Thymus (tissue), 14 donors: ENCODE measurements at places on chromosomes 13 and 19. TPM values are rescaled to one million over a fixed set of nuclear protein-coding genes. Genes with fewer than 3 reads are reported as not detected.

GRCh38 chr13:102688306-102688973 lies 6.4 kb downstream of the METTL21C start:
- no peaks in the 10 kb centered on the region for H3K36me3 ChIP-seq
- H3K27ac ChIP-seq, result no peak overlapping the region
- no peaks in the 10 kb centered on the region for H3K4me1 ChIP-seq

GRCh38 chr13:102726430-102726829 lies 31.6 kb upstream of the METTL21C start:
- H3K4me1 ChIP-seq, result no peaks in the 10 kb centered on the region
- peak; percentile 9 for DNase-seq
- H3K27ac ChIP-seq, result no peak overlapping the region
- no peak overlapping the region for H3K4me3 ChIP-seq

- peak overlapping the region; percentile 92 for H3K27ac ChIP-seq
- peaks cover 33% of the 10 kb centered on the region for H3K4me1 ChIP-seq
- no peaks in the 10 kb centered on the region for H3K27me3 ChIP-seq
- H3K4me3 ChIP-seq, result peak overlapping the region; percentile 95
Observed at GRCh38 chr13:46554951-46555350, 2.0 kb downstream of the LRCH1 start.

DNA sequence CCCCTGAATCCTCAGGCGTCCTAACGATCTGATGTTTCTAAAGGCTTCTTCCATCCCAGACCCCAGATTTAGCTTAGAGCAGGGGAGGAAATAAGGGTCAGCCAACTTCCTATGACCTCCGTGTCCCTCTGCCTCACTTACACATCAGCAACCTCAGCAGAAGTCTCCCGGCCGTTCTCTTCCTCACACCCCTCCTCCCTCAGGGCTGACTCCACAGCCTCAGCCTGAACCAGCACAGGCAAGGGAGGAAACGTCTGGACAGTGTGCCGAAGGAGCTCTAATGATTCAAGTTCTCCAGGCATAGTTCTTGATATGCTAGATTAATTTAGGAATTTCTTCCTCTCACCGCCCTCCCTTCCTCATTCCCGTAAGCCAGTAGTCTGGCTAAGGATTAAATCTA lies 121.4 kb downstream of the NUFIP1 start:
- no peaks in the 10 kb centered on the region for H3K27me3 ChIP-seq
- no peak overlapping the region for H3K27ac ChIP-seq
- H3K36me3 ChIP-seq, result no peaks in the 10 kb centered on the region
- DNase-seq, result no peak

DNA sequence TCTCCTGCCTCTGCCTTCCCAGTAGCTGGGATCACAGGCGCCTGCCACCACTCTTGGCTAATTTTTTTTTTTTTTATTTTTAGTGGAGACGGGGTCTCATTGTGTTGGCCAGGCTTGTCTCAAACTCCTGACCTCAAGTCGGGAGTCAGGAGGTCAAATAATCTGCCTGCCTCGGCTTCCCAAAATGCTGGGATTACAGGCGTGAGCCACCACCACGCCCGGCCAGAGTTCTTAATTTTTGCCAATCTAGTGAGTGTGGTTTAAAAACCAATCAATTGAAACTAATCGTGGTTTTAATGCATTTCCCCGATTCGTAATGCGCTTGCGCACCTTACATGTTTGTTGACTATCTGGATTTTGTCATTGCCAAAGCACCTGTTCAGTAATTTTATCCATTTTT lies 37.0 kb downstream of the SKA3 start:
- no peak overlapping the region for H3K27ac ChIP-seq
- H3K36me3 ChIP-seq, result peaks cover 6% of the 10 kb centered on the region
- no peaks in the 10 kb centered on the region for H3K27me3 ChIP-seq
- peaks cover 11% of the 10 kb centered on the region for H3K4me1 ChIP-seq
- no peak for DNase-seq
- H3K4me3 ChIP-seq, result peak overlapping the region; percentile 87

DNA sequence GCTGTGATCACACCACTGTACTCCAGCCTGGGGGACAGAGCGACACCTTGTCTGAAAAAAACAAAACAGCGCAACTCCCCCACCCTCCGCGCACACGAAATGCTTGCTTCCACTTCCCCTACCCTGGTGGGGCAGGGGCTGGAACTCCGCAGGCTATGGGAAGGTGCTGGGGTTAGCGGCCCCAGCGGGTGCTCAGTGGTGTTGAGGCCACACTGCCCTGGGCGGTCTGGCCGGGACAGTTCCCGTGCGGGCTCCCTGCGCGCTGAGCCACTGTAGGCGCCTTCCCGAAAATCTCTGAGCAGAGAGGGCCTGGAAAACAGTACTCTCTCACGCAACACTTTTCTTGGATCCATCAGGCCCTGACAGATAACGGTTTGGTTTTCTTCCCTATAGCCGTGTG lies 1.1 kb upstream of the WTIP start:
- DNase-seq, result no peak
- H3K4me3 ChIP-seq, result no peak overlapping the region
- no peak overlapping the region for H3K27ac ChIP-seq
- H3K27me3 ChIP-seq, result peaks cover 46% of the 10 kb centered on the region

DNA sequence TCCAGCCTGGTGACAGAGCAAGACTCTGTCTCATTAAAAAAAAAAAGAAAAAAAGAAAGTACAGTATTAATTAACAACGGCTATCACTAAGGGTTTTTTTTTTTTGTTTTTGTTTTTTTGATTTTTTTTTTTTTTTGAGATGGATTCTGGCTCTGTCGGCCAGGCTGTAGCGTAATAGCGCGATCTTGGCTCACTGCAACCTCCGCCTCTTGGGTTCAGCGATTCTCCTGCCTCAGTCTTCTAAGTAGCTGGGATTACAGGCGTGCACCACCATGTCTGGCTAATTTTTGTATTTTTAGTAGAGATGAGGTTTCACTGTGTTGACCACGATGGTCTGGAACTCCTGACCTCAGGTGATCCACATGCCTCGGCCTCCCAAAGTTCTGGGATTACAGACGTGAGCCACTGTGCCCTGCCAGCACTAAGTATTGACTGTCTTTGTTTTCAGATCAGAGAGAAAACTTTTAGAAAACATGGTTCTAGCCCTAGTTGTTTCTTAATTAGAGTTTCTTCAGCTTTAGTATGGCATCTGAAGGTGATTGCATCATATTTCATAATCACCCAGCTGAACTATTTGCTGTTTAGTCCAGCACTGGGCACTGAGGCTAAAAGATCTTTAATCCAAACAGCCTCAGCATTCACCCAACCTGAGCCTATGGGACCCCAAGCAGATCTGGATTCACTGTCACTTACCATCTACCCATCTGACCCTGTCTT lies 2.7 kb upstream of the GATAD2A start:
- no peaks in the 10 kb centered on the region for H3K27me3 ChIP-seq
- H3K36me3 ChIP-seq, result no peaks in the 10 kb centered on the region
- H3K27ac ChIP-seq, result no peak overlapping the region

DNA sequence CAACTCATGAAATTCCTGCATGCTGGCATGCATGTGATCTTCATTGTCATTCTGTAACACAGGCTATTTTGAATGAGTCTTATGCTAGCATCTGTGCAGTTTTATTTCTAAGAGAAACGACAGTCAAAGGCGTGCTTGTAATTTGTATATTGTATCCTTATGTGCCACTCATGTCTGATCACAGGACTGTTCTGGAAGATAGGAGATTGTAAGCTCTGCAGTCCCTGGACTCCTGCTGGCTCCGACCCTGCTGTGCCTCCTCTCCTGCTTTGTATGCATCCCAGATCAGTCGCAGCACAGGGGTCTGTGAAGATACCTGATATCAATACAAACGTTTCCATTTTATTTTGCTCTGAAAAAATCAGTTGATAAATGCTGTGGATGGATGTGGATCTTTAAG lies 653.1 kb downstream of the LIG4 start:
- no peak overlapping the region for H3K27ac ChIP-seq
- no peak for DNase-seq
- H3K4me1 ChIP-seq, result no peaks in the 10 kb centered on the region
- H3K27me3 ChIP-seq, result no peaks in the 10 kb centered on the region

DNA sequence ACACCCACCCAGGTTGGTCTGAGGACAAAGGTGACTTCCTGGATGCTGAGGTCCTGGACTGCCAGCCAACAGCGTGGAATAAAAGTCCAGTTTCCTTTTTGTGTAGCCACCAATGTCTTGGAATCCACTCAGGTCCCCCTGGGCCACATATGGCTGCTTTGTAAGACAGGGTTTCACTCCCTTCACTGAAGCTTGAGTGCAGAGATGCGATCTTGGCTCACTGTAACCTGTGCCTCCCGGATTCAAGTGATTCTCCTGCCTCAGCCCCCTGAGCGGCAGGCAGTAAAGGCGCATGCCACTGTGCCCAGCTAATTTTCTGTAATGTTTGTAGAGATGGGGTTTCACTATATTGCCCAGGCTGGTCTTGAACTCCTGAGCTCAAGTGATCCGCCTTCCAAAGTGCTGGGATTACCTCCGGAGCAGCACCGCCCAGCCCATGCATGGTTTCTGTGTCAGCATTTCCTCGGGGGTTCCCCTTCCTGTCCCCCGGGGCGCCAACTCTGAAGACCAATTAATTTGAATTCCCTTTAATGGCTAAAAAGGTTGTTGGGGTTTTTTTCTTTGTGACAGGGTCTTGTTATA lies 17.5 kb downstream of the KANK2 start:
- H3K27me3 ChIP-seq, result no peaks in the 10 kb centered on the region
- peaks cover 4% of the 10 kb centered on the region for H3K4me1 ChIP-seq
- DNase-seq, result no peak
- H3K36me3 ChIP-seq, result no peaks in the 10 kb centered on the region

GRCh38 chr19:39155114-39155700 lies 29.6 kb downstream of the PAK4 start:
- H3K27me3 ChIP-seq, result no peaks in the 10 kb centered on the region
- peaks cover 2% of the 10 kb centered on the region for H3K4me1 ChIP-seq

DNA sequence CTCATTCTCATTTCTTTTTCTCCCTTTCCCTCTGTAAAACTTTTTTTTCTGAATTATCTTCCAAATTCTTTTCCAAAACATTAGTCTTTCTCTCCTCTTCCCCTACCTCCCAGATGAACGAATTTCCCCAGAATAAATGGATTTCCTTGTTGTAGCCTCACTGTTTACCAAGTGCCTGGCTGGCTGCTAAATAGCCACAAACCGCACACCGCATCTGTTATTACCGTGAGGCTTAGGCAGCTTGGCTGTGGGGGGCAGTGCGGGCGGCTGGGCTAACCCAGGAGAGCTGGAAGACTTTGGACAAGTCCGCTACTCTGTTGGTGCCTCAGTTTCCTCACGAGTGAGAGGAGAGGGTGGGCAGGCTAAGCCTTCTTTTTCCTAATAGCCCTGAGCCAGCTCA lies 10.7 kb downstream of the IL17D start:
- DNase-seq, result no peak
- H3K4me1 ChIP-seq, result peaks cover 4% of the 10 kb centered on the region
- no peak overlapping the region for H3K4me3 ChIP-seq
- H3K27ac ChIP-seq, result no peak overlapping the region
- H3K36me3 ChIP-seq, result no peaks in the 10 kb centered on the region

GRCh38 chr13:50529154-50529882 lies 314.2 kb downstream of the DLEU7 start:
- no peak for DNase-seq
- no peaks in the 10 kb centered on the region for H3K36me3 ChIP-seq
- H3K27me3 ChIP-seq, result no peaks in the 10 kb centered on the region
- no peak overlapping the region for H3K4me3 ChIP-seq
- peak overlapping the region; percentile 34 for H3K27ac ChIP-seq

- H3K4me3 ChIP-seq, result no peak overlapping the region
- no peak overlapping the region for H3K27ac ChIP-seq
- H3K36me3 ChIP-seq, result no peaks in the 10 kb centered on the region
- H3K27me3 ChIP-seq, result no peaks in the 10 kb centered on the region
- DNase-seq, result no peak
Observed at GRCh38 chr19:28065026-28065425, 1147.9 kb downstream of the UQCRFS1 start.

DNA sequence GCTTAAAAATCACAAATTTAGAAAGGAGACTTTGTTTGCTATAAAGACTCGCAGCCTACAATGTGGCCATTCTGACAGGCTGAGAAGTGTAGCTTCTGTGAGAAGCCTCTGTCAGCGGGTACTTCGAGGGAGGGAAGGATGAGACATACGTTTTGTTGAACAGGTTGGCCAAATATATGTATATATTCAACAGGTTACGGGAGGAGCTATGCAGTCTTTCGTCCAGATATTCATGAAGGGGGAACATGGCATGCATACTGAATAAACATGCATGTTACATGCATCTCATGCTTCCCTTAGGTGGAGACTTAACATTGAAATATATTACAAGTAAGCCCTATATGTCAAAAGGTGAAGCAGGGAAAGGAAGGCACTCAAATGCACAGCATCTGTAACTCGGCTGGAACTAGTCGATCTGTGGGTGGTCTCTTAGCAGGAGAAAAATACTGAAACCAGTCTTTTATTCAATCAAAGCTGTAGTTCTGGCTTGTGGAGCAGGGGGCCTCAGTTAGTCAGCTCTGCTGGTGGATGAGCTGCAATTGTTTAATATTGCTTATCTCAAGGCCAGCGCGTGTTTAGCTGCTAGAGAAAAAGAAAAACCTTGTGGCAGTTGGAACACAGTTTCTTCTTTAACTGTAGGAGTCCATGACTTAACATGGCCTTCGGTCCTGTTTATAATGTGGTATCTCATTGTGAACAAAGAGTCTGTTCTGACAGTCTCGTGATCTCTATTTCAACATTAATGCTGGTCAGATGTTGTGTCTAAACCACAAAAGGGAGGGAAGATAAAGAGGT lies 94.3 kb downstream of the FAM216B start:
- no peak overlapping the region for H3K4me3 ChIP-seq
- no peaks in the 10 kb centered on the region for H3K36me3 ChIP-seq
- DNase-seq, result no peak
- no peaks in the 10 kb centered on the region for H3K4me1 ChIP-seq
- H3K27me3 ChIP-seq, result no peaks in the 10 kb centered on the region

- H3K36me3 ChIP-seq, result peaks cover 4% of the 10 kb centered on the region
- DNase-seq, result no peak
- H3K27ac ChIP-seq, result no peak overlapping the region
Observed at GRCh38 chr19:6070720-6071485, 39.4 kb downstream of the RFX2 start.

APOE gene
- 130 TPM for total RNA-seq

FLT1 gene
- total RNA-seq, result 4.3 TPM

PRRG2 gene
- 2.2 TPM for total RNA-seq

WASF3 gene
- 0.42 TPM for total RNA-seq

GJB2 gene
- 9.3 TPM for total RNA-seq

DCT gene
- total RNA-seq, result 0.90 TPM

LIG4 gene
- total RNA-seq, result 25.4 TPM

ODAD3 gene
- 0.09 TPM for total RNA-seq

METTL21C gene
- total RNA-seq, result not detected

KANK3 gene
- 3.3 TPM for total RNA-seq

ZNF154 gene
- 10.5 TPM for total RNA-seq

CGB2 gene
- total RNA-seq, result not detected

RFPL4A gene
- total RNA-seq, result 0.33 TPM

ZNF222 gene
- total RNA-seq, result 9.6 TPM

TMPRSS9 gene
- total RNA-seq, result 0.09 TPM

PGLYRP2 gene
- 0.71 TPM for total RNA-seq

FGF21 gene
- not detected for total RNA-seq

SPATA13 gene
- 18.7 TPM for total RNA-seq

TNNI3 gene
- total RNA-seq, result 0.14 TPM

LIM2 gene
- not detected for total RNA-seq
